ENCODE measurements at places on chromosomes 5 and 9. TPM values are rescaled to one million over a fixed set of nuclear protein-coding genes. Genes with fewer than 3 reads are reported as not detected.
A peak's percentile ranks its signal among the peaks of the same experiment; 100 is the strongest.

GRCh38 chr5:89668821-89669220, 740.7 kb downstream of the CETN3 start:
- H3K4me1 ChIP-seq: no peaks in the 10 kb centered on the region
- DNase-seq: no peak
- H3K4me3 ChIP-seq: no peak overlapping the region
- no peak overlapping the region for H3K27ac ChIP-seq

DNA sequence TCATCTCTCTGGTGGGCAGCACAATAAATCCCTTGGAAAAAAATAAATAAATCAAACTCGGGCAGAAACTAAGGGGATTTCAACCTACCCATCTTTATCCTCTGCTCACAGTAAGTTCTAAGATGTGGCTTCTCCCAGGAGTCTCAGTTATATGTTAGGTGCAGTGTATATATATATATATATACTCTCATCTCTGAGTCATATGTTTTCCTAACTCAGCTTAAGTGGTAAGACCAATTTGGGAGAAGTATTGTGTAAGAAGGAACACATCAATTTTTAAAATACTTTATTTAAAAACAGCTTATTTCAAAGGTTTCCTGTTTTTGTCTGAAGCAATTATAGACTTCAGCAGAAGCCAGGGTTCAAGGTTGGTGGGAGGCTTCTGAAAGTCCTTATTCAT, 20.3 kb upstream of the OSMR start:
- no peak overlapping the region for H3K4me3 ChIP-seq
- no peaks in the 10 kb centered on the region for H3K27me3 ChIP-seq
- no peaks in the 10 kb centered on the region for H3K4me1 ChIP-seq

EIF4E1B gene
- not detected for total RNA-seq

DNA sequence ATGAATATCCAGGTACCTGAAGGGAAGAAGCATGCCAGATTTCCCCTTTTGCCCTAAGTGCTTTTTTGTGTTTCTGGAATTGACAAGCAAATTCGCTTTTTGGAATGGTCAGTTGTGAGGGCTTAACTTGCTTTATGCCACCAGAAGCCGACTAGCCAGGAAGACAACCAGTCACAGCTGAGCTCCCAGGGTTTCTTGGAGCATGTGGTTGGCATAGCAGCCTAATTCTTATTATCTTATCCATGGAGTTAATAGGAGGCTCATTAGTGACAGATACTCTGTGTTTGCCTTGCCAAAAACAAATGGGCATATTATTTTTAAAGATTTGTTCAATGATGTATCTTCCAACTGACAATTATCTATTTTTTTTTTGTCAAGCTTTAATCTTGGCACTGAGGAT, 500.7 kb downstream of the PTPRD start:
- no peak for DNase-seq
- no peaks in the 10 kb centered on the region for H3K27me3 ChIP-seq
- no peak overlapping the region for H3K27ac ChIP-seq
- no peaks in the 10 kb centered on the region for H3K36me3 ChIP-seq
- H3K4me1 ChIP-seq: no peaks in the 10 kb centered on the region

DNA sequence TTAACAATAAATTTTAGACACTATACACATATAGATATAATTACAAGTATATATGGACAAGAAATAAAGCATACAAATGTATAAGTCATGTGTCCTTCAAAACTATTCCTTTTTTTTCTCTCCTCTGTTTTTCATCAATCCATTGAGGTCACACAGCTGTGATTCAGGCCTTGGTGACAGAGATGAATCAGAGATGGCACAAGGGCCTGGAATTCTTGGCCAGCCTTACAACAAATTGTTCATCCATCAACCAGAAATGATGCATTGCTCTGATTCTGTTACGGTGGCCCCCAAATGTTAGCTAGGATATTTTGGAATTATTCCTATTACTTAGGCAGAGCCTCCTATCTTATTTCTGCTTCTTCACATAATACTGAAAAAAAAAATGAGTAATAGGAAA, 108.7 kb upstream of the MPDZ start:
- no peak overlapping the region for H3K4me3 ChIP-seq
- no peaks in the 10 kb centered on the region for H3K4me1 ChIP-seq
- H3K27me3 ChIP-seq: no peaks in the 10 kb centered on the region
- DNase-seq: no peak
- no peaks in the 10 kb centered on the region for H3K36me3 ChIP-seq
- no peak overlapping the region for H3K27ac ChIP-seq

DNA sequence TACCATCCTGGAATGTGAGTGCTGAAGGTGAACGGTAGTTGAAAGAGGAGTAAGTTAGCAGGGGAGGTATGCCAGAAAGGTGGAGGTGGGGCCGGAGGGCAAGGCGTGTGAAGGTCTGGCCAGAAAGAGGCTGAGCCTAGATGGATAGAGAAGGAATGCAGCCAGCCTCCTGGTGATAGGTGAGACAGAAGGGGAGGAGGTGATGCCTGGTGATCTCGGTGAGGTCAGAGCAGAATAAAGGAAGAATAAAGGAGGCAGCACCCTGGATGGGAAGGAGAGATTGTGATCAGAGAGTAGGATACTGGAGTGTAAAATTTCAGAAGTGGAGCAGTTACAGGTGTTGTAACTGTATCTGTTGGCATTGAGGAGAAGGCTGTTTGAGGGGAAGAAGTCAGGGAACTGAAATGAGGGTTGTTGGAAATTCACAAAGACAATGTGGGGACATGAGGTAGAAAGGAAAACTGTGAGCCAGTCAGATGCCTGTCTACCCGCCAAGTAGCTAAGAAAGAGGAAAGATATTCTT, 2.0 kb downstream of the GNG10 start:
- peaks cover under 1% of the 10 kb centered on the region for H3K36me3 ChIP-seq
- H3K4me1 ChIP-seq: peaks cover 19% of the 10 kb centered on the region
- no peak for DNase-seq
- H3K27ac ChIP-seq: peak overlapping the region; percentile 57
- H3K4me3 ChIP-seq: no peak overlapping the region
- no peaks in the 10 kb centered on the region for H3K27me3 ChIP-seq
